Stimulated activated naive CD8-positive, alpha-beta T cell treated with anti-CD3 and anti-CD28 coated beads, Interleukin-15, Interleukin-2, amounts not matched to agents 100 U/mL and 50 U/mL, for 24 hours (primary cell): ENCODE measurements at places on chromosomes 2 and 18.

DNA sequence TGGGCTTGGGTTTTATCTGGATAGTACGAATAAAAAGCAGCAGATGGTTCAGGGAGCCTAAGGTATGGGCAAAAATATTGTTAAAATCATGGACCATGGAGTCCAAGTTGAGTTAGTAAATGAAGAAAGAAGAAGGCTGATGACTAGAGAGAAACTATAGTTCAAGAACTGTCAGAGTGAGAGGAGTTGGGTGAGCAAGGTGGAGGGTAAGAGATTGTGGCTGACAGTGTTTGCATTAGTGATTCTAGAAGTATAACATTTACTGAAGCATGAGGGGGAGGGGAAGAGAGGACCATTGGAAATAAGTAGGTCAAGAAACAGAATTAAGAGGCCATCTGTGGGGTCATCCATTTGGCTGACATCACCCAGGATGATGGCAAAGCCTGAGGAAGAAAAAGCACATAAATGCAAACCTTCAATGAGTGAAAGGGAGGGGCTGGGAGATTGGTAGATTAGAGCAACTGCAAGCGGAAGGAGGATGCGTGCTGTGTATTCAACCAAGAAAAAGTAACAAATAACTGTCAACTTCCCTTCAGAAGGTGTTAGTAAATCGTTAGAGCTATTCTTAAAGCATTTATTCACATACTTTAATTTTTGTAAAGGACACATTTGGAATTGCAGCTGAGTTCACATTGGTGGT, 392.8 kb downstream of the TSN start:
- DNase-seq = no peak

DNA sequence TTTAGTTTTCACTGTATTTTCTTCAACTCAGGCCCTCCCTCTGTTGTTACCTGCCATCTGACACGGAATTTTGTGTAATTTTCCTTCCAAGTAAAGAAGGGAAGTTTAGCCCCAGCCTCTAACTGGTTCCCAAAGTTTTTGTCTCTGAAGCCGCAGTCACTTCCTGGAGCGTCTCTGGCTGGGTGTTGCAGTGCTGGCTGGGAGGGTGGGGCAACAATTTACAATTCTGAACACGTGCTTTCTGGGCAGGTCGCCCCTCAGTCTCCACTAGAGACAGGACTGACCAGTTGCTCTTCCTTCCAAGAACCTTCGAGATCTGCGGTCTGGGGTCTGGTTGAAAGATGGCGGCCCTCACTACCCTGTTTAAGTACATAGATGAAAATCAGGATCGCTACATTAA, 3.5 kb downstream of the CNDP2 start:
- DNase-seq = peak; percentile 49

GRCh38 chr18:56789004-56789888, 138.1 kb downstream of the WDR7 start:
- peak; percentile 38 for DNase-seq

- no peak for DNase-seq
Measured at GRCh38 chr2:172555272-172555521, 693 bp upstream of the PDK1 start.

DNA sequence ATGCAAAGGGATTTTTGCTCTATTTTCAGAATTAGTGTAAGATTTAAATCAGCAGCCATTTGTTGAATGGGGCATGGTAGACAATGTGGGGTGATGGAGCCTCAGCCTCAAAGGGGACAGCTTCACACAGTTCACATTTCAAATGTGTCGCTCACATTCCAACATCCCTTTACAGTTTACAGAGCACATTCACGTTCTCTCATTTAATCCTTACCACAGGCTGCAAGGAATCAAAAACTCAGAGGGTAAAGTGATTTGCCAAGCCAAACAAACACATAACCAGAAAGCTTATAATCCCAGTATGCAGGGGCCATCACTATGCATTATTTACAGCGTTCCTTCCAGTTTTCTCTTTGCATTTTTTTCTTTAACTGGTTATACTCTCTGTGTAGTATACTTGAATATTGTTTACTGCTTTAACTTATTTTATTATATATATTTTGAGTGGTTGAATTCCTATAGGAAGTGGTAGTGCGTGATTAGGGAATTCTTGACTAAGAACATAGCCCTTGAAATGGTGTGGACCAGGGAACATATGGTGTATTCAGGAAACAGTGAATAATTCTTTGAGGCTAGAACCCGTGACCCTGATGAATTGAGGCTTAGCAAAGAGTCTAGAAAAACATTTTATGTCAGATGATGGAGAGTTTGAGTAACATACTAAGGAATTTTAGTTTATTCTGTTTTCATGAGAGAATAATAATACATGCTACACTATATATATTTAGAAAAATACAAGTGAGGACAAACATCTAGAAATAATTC, 18.1 kb upstream of the TAF1B start:
- DNase-seq = no peak

- no peak for DNase-seq
Measured at GRCh38 chr2:240648650-240649275, 23.5 kb downstream of the GPR35 start.

DNA sequence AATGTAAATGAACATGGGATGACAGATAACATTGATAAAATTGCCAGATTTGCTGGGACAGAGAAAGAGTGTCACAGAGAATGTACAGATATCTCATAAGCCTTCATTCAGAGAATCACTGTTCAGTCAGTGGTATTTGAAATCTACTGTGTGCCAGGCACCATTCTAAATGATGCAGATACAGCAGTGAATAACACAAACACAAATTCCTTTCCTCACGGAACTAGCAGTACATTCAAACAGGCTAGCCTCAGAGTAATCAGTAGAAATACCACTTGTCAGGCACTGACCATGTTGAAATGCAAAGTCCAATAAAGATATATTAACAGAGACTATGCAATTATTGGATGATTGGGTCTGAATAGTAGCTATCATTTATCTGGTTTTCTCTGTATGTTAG, 211.0 kb downstream of the RDH14 start:
- DNase-seq = no peak
